Activated CD4-positive, alpha-beta memory T cell treated with anti-CD3 and anti-CD28 coated beads for 36 hours (primary cell): ENCODE measurements at places on chromosomes 16 and 17. TPM values are rescaled to one million over a fixed set of nuclear protein-coding genes. Genes with fewer than 3 reads are reported as not detected.

Gene NPIPA7
- 3.4 TPM for total RNA-seq

Gene G6PC1
- not detected for total RNA-seq

DNA sequence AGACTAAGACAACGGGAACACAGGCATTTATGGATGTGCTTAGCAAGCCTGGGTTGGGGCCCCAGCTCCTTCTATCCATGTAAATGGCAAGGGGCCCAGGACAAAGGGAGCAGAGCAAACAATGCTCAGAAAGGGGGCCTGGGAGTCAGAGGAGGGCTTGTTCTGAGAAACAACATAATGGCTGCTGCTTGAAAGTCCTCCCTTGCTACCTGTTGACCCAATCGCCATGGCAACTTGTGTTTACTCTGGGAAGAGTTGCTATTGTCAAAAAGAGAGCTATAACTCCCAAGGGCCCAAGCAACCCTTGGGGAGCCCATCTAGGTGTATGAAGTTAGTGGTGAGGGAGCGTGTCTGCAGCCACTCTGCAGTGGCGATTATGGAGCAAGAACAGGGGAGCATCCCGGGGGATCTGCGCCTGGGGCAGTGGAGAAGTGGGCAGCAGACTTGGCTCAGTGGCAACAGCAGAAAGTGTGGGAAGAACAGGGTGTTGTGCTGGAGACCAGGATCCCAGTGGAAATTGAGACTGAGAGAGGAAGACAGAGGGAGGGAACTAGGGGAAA lies 118.7 kb upstream of the NLRP1 start:
- DNase-seq: no peak

- no peak for DNase-seq
Measured at GRCh38 chr17:14553847-14554246, 253.0 kb downstream of the HS3ST3B1 start.

DNA sequence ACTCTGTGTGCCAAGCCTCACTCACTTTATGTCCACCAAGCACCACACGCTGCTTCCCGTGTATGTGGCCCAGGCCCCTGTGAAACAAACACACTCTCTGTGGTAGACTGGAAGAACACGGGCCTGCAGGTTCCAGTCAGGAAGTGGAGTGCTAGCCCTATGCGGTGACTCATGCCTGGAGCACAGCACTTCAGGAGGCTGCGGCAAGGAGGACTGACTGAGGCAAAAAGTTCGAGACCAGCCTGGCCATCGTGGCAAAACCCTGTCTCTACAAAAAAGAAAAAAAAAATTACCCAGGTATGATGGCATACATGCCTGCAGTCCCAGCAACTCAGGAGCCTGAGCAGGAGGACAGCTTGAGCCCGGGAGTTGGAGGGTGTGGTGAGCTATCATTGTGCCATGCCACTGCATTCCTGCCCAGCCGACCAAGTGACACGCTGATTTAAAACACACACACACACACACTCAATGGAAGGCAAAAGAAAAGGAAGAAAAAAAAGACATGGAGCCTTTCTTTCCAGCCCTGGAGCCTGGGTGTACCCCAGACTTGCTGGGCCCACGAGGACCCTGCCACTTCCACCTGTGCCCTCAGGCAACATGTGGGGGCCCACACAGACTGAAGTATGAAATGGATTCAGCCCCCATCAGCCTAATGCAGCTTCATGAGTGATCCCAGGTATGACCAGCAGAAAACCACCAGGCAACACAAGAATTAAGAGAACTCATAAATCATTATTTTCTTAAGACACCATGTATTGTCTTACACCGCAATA lies 126.6 kb downstream of the ANKRD11 start:
- DNase-seq: peak; percentile 71
